ENCODE measurements at places on chromosomes 3 and 15.

DNA sequence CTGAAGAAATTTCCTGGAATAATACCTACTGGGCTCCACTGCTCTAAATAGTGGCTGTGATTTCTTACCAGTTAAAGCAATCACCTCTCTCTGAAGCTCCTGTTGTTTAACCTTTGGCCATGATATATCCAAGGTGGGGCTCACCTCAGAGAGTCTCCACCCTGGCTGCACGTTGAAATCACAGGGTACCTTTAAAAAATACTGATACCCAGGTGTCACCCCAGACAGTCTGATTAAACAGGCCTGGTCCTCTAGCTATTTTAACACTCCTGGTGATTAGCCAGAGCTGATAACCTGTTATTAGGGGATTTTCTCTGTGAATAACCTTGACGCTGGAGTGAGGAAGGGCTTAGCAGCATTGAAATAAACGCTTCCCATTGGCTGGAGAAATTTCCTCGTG, 22.3 kb upstream of the ZBTB38 start:
- no peak for DNase-seq

- no peak for DNase-seq
These were observed 13.5 kb upstream of the IMPG2 start for GRCh38 chr3:101333883-101334282.

- DNase-seq, result peak; percentile 85
These were observed 21.9 kb upstream of the THSD4 start for GRCh38 chr15:71093054-71094024.

DNA sequence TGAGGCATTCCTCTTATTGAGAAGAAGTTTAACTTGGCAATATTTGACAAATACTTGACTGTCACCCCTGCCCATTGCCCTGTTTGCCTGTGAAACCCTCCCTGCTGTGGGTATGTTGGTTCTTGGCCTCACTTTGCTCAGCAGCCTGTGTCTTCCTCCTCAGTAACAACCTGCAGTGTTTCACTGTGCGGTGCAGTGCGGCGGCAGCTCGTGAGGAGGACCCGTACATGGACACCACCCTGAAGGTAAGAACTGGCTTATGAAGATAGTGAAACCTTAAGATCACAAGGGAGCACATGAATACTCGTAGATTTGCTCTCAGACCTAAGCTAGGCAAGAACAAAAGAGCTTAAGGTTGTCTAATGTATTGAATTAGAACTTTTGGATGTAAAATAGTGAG, 21.0 kb downstream of the HPS3 start:
- no peak for DNase-seq

- DNase-seq, result no peak
These were observed 180.3 kb upstream of the ROBO2 start for GRCh38 chr3:76859596-76859995.

- peak; percentile 45 for DNase-seq
These were observed 20.4 kb downstream of the BMF start for GRCh38 chr15:40087991-40088928.

All from GM23248 (cell line).